ENCODE measurements at places on chromosomes 6 and 20.

GRCh38 chr6:160919723-160920440 is 71.7 kb upstream of the MAP3K4 start:
- DNase-seq, result no peak

DNA sequence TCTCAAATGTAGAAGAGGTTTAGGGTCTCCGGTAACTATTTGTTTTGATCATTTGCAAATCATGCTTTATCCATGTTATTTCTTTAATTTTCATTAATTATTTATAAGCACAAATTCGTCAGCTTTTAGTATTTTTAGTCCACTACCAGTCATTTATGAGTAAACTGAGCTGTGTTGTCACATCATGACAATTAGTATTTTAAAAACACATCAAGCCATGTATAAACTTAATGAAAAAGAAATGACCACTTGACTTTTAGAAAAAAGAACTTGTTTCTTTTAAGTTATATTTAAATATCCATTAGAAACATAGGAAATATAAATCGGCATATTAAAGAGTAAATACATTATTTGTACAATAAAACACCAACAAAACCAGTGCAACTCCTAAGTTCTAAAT is 2.8 kb downstream of the NKX2-4 start:
- DNase-seq, result no peak

DNA sequence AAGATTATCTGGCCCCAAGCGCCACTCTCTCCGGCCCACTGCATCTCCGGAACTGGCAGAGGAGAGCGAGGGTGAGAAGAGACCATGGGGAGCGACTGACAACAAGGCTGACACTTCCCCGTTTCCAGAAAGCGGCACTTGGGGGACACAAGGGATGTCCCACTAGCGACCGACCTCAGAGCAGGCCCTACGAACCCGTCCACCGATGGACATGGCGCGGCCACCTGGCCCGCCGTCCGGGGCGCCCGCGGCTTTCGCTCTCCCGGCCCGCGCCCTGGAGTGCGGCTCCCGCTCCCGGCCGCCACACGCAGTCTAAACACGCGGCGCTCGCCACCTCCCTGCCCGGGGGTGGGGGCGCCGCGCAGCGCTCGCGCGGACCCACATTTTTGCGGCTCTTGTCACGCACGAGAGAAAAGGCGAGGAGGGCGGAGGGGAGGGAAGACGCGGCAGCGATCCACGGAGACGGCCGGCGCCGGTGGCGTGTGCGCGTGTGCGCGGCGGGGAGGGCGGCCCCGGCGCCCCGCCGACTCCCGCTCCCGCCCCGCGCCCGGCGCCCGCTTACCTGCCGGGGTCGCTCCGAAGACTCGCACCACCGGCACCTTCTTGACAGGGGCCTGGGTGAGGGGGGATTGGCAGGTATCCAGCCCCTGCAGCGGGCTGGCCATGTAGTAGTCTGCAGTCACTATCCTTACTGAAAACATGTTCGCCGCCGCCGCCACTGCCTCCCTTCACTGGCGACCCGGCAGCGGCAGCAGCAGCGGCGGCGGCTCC is 645 bp downstream of the REV3L start:
- DNase-seq, result peak; percentile 81

DNA sequence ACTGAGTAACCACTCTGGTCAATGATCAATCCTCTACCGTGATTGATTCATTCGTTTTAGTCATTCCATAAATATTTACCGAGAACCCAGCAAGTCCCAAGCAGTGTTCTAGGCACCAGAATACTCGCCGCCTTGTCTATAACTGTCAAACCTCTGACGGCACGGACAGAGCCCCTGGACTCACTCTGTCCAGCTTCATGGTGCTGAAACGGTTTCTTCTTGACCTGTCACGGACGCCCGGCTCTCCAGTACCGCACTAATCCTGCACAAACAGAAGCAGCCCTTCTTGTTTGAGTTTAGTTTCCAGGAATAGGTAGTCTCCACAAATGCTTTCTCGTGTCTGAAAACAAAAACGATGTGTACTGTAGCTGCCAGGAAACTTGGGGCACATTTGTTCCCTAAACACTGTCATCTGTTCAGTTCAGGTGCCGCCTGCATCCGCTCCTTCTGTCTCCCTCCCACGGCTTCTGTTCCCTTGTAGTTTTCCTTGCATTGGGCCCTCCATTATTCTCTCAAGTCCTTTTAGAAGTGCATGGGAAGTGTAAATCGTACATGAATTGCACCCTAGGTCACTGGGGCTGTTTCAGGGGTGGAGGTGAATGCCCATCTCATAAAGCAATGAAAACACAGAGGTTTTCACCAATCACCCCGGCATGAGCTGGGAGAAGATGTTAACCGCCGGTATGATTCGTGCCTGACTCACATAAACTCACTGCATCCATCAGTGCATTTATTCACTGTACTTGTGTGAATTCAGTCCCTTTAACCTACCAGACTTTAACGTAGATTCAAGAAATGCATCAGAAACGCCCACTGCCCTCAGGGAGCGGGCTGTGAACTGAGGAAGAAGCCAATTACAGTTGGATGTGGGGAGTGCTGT is 209.3 kb upstream of the CDH4 start:
- DNase-seq, result no peak

DNA sequence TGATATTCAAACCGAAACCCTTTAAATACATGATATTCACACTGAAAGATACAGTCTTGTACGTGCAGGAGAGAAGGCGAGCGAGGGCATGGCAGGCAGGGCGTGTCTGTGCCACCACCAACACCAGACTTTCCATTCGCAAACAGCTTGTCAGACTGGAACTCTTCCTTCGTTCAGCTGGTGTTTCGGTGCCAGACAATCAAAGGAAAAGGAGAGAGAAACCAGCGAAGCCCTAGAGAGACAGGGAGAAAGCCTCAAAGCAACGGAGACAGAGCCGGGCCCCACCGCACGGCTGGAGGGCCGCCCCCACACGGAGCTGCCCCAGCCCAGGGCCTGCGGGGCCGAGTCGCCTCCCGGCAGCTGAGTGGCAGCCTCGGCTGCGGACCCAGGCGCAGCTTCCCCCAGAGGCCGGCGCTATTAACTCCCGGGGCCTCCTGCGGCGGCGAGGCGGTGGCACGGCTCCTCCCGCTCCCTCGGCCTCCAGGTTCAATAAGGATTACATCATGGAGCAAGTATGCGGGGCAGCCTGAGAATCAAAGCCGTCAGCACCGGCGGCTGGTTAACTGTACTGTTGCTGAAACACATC is 32.1 kb upstream of the NR2E1 start:
- peak; percentile 67 for DNase-seq

DNA sequence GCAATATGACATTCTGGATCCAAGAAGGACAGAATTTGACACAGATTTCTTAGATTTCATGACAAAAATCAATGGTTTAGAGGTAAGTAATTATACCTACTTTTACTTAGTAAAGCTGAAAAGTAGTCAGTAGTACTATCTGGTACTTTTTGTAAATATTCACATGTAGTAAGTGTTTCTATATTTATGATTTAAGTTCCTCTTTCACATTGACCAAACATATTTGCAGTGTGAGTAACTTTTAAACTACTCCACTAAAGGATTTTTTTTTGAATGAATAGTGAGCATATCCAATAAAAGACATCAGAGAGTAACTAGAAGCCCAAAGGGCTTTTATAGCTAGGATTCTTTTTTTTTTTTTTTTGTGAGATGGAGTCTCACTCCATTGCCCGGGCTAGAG is 60.8 kb downstream of the DNAH8 start:
- DNase-seq, result no peak

GRCh38 chr6:42021847-42022754 is 28.2 kb upstream of the TAF8 start:
- no peak for DNase-seq

GRCh38 chr20:18272451-18272850 is 15.9 kb upstream of the ZNF133 start:
- peak; percentile 73 for DNase-seq

DNA sequence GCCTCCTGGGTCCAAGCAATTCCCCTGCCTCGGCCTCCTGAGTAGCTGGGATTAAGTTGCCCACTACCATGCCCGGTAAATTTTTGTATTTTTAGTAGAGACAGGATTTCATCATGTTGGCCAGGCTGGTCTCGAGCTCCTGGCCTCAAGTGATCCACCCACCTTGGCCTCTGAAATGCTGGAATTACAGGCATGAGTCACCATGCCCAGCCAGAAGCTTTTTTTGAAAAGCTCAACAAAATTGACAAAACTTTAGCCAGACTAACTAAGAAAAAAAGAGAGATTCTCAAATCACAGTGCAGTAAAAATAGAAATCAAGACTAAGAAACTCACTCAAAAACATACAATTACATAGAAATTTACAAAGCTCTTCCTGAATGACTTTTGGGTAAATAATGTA is 420.6 kb downstream of the COL12A1 start:
- no peak for DNase-seq

- no peak for DNase-seq
These were observed 8.2 kb upstream of the STMND1 start for GRCh38 chr6:17093686-17094085.

DNA sequence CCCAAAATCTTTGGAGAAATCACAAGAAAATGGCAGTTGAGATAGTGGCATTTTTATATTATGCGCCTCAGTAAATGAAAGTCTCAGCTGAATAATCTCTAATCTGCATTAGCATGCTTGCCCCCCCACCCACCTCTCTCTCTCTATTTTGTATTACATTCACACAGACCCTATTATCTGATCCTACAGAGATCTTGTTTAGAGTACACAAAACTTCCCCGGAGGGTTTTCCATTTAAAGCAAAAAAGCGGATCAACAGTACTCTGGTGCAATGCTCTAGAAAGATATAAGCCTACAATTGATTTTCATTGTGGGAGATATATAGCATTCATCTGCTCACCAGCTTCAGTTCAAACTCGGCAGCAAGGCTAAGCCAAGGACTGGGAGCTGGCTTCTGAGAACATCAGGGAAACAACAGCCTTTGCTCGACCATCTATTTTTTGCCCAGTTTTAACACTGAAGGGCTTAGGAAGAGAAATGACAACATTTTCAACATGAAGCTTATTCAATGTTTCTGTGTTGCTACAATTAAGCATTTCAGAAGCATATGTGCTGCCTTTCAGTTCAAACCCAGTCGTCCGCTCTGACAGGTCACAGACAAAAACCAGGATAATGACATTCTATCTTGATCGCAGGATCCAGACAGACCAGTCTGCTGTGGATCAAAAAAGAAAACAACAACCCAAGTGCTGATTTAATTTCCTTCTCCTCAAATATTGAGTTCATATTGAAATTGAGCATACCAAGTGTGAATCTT is 137.6 kb upstream of the ATXN1 start:
- peak; percentile 59 for DNase-seq

DNA sequence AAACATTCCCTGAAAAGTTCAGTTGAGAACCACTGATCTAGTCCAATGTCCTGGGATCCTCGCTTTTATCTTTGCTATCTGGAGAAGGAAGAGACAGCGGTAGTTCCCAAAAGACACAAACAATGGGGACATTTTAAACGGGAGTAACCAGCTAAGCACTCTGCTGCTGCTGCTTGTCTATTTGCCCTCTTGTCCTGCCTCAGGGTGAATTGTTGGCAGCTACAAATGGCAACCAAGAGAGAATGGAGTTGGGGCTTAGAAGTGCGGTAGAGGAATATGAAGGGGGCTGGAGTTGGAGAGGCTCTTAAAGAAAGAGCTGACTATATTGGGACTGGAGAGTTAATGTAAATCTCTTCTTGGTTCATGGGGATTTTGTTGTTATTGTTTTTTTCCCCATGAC is 6.5 kb upstream of the ZSWIM1 start:
- no peak for DNase-seq

DNA sequence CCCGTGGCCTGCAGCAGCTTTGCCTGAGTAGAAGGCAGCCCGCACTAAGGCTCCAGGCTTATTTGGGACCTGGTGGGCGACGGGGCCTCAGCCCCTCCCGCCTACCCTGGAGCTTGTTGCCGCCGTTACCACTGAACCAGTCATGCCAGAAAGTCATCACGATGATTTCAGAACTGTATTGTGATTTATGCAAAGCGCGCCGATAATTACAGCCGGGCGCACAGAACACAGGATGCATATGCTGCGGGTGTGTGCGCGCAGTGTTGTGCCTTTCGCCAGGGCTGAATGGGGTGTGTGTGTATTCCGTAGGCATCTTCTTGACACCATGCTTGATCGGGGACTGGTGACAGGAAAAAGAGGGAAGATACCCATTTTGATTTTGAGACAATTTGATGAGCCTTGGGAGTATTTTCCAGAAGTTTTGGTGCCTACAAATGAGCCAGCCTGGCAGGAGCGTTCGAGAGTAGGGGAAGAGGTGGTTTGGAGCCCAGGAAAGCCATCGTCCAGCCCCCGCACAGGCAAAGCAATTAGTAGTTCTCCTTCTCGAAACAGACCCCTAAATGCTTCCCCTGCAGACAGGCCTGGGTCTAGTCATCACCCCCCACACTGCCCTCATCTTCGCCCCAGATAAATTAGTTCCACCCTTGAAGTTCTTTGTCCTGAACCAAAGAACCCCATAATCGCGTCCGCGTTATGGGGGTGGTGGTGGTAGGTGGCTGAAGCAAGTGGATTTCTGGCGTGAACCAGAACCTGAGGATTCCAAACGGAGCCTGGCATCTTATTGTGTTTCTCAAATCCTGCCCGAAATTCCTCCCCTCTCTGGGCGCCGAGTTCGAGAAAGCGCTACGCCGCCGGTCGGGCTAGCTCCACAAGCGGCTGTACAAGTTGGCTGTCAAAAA is 1.9 kb upstream of the NR2E1 start:
- DNase-seq, result no peak

- no peak for DNase-seq
These were observed 622.4 kb downstream of the TENT5A start for GRCh38 chr6:81130061-81130460.
